Hematopoietic multipotent progenitor cell (in vitro differentiated cells): ENCODE measurements at places on chromosomes 1 and 21.

DNA sequence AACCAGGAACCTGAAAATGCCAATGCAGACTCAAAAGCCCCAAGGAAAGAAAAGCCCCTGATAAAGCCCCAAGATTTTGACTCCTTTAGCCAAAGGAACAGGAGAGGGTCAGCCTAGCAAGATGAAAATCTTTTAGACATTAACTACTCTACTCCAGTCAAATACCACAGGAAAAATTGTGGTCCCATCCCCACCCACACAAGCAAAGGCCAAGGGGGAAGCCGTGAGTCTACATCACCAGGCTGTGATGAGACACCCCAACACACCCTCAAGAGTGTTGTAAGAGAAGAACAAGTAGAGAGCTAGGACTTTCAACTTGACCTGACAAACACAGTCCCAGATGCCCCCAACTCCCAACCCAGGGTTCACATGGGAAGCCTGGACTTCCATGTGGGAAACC lies 192.8 kb upstream of the NR5A2 start:
- DNase-seq = no peak

GRCh38 chr1:212600980-212601379 lies 7.6 kb upstream of the ATF3 start:
- no peak for DNase-seq

DNA sequence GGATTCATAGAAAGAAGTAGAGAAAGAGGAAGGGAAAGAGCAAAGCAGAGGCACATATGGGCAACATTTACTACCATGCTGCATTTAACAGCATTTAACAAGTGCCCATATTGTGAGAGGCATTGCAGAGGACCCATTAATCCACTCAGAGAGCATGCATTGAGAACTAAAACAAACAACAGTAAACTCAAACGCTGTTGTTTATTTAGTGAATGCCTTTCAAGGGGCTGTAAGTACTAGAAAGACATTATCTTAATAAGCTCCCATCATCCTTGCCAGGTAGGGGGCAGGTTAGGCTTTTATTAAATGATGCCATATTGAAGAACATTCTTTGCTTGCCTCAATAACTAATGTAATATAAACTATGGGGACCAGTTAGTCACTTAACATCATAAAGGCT lies 254.3 kb upstream of the DAB1 start:
- DNase-seq = no peak

- no peak for DNase-seq
Observed at GRCh38 chr1:219724440-219724839, 111.5 kb upstream of the ZC3H11B start.

DNA sequence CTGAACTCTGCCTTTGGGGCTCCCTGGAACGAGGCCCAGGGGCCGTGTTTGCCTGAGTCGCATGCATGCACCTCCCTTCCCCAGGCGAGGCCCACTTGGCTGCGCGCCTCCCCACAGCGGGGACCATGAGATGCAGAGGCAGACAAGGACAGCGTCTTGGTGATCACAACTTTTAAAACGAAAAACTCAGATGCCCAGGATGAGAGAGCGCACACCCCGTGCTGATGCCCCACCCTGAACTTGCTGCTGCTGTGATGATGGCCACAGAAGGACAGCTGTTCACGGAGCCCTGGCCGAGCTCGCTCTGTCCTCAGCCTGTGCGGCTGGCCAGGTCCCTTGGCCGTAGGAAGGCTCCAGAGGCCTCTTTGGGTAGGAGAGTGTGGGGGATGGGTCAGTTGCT lies 11.4 kb upstream of the PRMT2 start:
- DNase-seq = no peak

GRCh38 chr21:29627905-29628304 lies 311.9 kb downstream of the GRIK1 start:
- no peak for DNase-seq

DNA sequence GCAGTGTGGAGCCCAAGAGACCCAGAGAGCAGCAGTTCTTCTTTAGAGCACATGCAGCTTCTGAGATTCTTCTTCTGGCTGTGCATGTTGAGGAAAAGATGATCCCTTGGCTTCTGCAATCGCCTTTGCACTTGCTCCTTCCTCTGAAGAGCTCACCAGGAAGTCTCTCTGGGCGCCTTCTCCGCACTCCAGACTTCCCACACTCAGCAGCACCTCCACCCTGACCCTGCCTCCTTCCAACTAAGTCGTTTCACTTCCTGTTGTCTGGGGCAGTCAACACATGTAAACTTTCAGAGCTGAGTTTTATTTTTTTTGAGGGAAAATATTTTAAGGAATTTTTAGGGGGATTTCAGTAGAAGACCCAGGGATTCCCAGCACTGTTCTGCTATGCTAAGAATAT lies 73.4 kb upstream of the F3 start:
- no peak for DNase-seq

DNA sequence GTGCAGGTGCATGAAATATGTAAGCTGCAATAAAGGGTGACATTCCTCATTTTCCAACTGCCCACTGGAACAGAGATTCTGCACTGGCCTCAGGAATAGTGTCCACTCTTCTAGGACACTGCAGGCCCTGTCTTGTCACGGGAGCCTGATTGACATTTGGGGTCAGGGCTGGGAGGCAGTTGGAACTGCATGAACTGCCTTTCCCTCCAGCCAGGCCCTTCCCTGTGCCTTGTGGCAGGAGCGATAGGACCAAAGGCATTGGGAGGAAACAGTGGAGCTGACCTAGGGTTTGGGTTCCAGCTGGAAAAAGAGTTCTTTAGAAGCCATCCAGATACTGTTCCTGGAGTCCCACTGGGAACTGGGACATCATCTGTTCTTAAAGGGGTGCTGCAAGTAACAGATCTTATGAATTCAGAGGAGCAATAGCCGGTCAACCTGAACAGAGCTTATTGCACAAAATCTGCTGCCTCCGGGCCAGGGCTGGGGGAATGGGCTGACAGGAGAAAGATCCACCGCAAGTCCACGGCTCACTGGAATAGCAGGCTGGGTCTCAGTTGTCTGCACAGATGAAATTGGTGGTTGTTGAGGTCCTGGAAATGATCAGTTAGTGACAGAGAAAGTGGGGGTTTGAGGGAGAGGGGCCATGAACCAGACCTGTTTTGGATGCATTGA lies 451.7 kb downstream of the CAMTA1 start:
- DNase-seq = no peak

GRCh38 chr21:29313662-29314408 lies 15.1 kb downstream of the BACH1 start:
- DNase-seq = no peak

DNA sequence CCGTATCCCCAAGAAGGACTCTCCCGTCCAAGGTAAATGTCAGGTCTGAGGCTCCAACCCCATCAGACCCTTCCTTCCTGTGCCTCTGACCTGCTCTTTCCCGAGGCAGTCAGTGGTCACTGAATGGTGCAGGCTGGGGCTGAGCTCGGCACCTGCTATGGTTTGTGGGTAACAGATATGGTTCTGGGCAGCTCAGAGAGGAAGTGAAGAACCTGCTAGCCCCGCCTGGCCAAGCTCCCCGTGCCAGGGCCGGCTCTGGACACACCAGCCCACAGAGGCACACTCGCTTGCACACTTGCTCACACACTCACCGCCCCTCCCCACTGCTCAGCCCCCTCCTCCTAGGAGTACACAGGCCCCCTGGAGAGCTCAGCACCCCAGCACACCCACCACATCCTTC lies 16.4 kb downstream of the NCMAP start:
- no peak for DNase-seq

- DNase-seq = no peak
Observed at GRCh38 chr21:35508139-35508888, 459.2 kb upstream of the RUNX1 start.

DNA sequence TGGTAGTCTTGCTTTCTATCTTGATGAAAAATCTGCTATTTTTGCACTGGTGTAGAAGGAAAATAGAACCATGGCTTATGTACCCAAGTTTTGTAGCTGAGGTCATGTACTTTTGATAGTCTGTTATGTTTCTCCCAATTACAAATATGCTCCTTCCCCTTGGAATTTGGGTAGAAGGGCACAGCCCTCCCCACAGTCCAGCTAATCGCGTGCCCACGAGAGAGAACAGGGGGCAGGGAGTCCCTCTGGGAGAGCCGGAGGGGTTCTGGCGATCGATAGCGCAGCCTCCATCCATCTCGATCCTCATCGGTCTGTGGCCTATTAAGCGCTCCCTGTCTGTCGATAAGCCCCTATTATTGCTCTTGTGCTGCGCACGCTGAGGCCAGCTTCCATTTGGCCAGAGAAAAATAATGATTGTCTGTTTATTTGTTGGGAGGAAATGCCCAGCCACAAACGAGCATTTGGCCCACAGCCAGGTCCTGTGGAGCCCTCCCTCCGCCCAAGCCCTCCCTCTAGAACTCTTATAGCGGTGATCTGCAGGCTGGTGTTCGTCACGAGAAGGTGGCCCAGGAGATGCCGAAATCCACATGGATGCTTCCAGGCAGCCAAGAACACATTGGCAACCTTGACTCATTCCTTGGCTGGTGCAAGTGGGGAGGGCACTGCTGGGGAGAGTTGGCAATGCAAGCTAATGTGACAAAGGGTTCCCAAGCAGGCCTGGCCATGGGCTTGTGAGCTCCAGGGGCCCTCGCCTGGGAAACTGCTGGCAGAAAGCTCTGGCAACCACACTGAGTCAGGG lies 134.7 kb upstream of the TNR start:
- no peak for DNase-seq

- DNase-seq = no peak
Observed at GRCh38 chr1:77282866-77283539, 1.2 kb downstream of the AK5 start.

GRCh38 chr1:245153552-245154428 lies 995 bp upstream of the KIF26B start:
- no peak for DNase-seq

GRCh38 chr1:95252422-95252821 lies 18.4 kb downstream of the RWDD3 start:
- DNase-seq = peak; percentile 90

DNA sequence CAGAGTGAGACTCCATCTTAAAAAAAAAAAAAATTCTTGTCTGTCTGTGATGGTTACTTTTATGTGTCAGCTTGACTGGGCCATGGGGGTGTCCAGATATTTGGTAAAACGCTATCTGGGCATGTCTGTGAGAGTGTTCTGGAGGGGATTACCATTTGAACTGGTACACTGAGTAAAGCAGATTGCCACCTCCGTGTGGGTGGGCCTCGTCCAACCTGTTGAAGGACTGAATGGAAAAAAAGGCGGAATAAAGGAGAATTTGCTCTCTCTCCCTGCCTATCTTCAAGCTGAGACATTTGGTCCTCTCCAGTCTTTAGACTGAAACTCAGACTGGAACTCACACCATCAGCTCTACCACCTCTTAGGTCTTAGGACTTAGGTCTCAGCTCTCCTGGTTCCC lies 82.8 kb downstream of the MIS18A start:
- no peak for DNase-seq

DNA sequence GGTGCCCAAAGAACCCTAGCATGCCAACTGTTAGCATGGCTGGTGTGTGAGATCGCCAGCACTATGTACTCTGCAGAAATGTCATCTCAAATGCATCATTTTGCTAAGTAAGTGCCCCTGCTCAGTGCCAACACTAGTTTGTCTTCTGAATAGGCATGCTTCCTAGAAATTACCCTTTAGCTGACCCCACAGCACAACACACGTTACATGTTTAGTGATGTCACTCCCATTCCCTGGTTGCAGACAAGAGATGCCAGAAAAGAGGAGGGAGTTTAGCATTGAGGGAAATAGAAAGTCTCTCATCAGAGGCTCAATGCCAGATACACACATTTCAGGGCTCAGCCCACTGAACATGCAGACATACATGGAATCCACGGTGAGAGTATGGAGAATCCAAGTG lies 9.3 kb upstream of the ST6GALNAC3 start:
- no peak for DNase-seq

- no peak for DNase-seq
Observed at GRCh38 chr1:98739762-98740161, 78.2 kb downstream of the SNX7 start.

GRCh38 chr1:170556917-170557316 lies 25.0 kb downstream of the GORAB start:
- no peak for DNase-seq

- no peak for DNase-seq
Observed at GRCh38 chr1:66464802-66465201, 69.2 kb upstream of the SGIP1 start.

GRCh38 chr1:200178340-200178739 lies 150.8 kb downstream of the NR5A2 start:
- no peak for DNase-seq

- DNase-seq = no peak
Observed at GRCh38 chr1:54401799-54402198, 4.4 kb downstream of the SSBP3 start.

DNA sequence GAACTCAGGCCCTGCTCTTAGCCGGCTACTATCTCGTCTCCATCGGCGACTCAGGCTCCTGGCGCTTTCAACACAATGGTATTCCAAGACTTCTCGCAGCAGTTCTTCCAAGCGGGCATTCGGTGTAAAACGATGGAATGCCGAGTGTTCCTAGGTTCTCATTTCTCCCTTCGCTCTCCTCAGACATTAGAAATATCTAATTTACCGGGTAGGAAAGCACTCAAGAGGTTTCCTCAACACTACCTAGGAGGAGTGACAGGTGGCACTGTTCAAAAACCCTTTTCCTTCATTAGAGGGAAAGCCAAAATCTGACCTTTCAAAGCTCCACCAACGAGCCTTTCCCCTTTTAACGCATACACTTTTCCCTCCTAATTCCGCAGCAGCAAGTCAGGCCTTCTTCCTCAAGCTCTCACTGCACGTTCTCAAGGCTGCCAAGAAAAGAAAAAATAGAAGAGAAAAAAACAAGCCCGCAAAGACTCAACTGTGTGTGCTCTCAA lies 601 bp downstream of the UBE2G2 start:
- DNase-seq = no peak

GRCh38 chr1:115082949-115083348 lies 6.4 kb downstream of the TSPAN2 start:
- DNase-seq = no peak

GRCh38 chr1:52876843-52877242 lies 34.3 kb downstream of the ZYG11A start:
- no peak for DNase-seq

- DNase-seq = no peak
Observed at GRCh38 chr1:198923993-198924392, 285.2 kb downstream of the PTPRC start.

- no peak for DNase-seq
Observed at GRCh38 chr1:245462161-245462560, 307.4 kb downstream of the KIF26B start.

- no peak for DNase-seq
Observed at GRCh38 chr1:115173151-115173550, 83.8 kb upstream of the TSPAN2 start.

DNA sequence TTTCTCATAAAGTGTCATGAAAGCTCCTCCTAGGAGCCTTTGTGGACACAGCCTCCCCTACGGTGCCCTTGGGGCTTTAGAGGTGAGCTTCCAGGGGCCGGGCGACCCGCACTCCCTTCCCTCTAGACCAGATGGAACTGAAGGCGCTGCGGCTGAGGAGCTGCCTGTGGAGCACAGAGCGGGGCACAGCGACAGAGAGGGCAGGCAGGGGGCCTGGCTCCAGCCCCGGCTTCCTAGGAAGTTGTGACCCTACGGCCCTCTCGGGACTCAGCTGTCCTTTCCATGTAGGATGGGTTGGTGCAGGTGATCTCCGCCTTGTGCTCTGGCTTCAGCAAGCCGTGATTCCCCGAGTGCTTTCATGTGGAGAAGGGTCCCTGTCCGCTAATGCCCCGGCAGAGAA lies 23.6 kb upstream of the NEK2 start:
- no peak for DNase-seq

GRCh38 chr1:155913969-155914757 lies 3.0 kb upstream of the RIT1 start:
- no peak for DNase-seq

- DNase-seq = no peak
Observed at GRCh38 chr1:222286011-222286410, 261.9 kb downstream of the HHIPL2 start.

GRCh38 chr1:28031173-28031572 lies 57.2 kb downstream of the EYA3 start:
- DNase-seq = no peak

- peak; percentile 66 for DNase-seq
Observed at GRCh38 chr1:164588516-164589341, 29.7 kb downstream of the PBX1 start.
